ENCODE measurements at places on chromosomes 2 and 18.

GRCh38 chr2:181357979-181358378 is 99.2 kb upstream of the ITGA4 start:
- no peak for DNase-seq

DNA sequence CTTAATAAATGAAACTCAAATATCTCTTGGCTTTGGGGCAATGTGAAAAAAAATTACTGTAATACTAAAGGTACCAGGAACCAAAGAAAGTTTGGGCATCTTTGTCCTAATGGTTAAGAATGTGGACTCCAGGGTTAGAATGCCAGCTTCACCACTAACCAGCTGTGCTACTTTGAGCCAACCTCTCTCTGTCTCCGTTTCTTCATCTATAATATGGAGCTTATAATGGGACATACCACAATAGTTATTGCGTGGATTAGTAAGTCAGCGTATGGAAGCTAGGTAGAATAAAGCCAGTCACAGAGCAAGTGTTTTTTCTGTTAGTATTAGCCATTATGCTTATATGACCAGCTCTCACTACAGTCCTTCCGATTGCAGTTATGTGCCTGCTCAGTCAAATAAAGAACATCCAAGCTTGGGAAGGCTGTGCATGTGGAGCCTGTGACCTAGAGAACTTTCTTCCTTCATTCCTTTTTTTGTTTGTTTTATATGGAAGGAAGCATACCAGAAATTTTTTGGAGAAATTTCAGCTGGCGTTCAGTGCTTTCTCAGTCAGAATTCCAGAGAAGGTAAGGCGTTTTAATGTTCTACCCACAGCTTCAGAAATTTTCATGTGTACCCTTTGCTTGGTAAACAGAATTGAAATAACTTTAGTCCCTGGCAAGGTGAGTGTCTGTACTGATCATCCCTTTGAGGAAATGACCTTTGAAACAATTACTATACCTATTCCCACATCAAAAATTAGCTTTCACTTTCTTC is 114.0 kb upstream of the RND3 start:
- no peak for DNase-seq

DNA sequence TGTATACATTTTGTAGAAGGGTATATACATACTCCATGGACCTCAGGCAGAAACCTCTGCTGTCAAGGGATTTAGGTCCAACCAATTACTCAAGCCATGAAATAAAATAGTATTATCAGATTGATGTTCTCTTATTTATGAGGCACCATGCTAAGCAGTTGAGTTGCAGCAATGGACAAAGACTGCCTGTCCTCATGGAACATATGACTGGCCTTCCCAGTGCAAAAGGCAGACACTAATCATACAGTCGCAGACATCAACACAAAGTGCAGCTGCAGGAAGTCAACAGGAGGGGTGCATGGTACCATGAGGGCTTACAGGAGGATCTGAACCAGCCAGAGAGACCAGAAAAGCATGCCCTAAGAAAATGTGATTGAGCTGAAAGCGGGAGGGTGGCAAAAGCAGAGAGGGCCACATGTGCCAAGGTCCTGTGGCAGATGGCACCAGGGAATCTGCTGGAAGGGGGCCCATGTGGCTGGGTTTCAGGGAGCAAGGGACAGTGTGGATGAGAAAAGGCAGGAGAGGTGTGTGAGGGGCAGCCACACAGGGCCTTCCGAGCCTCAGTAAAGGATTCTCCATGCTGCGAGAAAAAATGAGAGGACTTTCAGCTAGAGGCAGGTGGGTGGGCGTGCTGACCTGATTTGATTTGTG is 61.4 kb upstream of the RNF152 start:
- no peak for DNase-seq

- no peak for DNase-seq
These were observed 126.3 kb upstream of the OSR1 start for GRCh38 chr2:19484736-19485135.

Data from effector CD4-positive, alpha-beta T cell (primary cell).